ENCODE measurements at places on chromosomes 5 and 9.

DNA sequence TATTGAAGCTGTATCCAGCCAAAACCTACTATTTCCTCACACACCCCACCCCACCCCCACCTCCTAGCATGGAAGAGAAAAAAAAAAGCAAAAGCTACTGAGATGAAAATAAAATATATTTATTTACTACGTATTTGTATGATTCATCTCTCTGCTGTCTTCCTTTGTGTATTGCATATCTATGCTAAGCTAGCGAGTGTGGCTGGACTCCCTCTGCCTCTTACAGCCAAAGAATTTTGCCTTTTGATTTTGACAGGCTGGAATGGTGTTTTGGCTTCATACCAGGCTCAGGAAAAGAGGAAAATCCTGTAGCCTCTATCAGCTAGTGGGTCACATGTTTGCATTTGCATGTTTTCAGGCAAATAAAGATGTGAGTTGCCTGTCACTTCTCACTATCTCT, 2.2 kb downstream of the ABLIM3 start:
- DNase-seq: peak; percentile 84

DNA sequence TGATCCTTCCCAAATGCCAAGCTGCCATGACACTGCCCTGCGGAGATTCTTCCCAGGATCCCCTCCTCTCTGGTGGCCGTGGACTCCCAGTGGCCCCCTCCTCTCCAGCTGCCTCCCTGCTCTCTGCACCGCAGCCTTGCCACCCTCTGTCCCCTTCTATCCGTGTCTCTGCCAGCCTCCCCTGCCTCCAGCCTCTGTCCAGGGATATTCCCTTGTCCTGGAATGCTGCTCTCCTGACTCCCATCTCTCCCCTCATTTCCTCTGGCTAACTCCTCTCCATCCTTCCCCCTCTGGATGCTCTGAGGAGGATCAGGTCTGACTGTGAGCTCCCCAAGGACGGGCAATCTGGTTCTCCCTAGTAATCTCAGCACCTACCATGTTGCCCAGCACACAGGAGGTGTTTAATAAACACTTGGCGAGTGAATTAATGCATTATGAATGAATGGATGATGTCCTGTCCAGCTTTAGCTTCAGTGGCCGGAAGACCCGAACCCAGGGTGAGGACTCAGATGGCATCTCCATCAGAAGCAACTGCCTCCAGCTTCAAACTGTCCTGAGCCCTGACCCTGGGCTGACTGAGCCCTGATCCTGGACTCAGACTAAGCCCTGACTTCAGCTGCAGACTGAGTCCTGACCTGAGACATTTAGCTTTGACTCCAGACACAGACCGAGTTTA, 7.5 kb upstream of the CRB2 start:
- DNase-seq: no peak

GRCh38 chr9:22342491-22343217, 104.0 kb upstream of the DMRTA1 start:
- DNase-seq: peak; percentile 22

DNA sequence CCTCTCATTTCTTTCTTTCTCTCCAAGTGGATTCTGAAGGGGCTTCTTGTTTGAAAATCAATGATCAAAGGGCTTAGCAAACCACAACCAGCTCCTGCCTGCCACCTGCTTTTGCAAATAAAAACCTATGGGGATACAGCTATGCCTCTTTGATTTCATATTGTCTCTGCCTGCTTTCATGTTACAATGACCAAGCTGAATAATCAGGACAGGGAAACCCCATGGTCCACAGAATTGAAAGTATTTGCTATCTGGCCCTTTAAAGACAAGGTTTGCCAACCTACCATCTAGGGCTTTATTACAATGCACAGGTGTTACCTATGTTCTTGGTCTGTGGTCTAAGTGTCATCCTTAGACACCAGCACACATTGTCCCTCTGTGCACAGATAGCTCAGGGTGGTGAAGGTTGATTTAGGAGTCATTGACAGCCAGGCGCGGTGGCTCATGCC, 28.8 kb upstream of the PLIN2 start:
- DNase-seq: no peak
